ENCODE measurements at places on chromosomes 7 and 10.

- no peak for DNase-seq
Observed at GRCh38 chr7:108313086-108313485, 143.2 kb downstream of the NRCAM start.

GRCh38 chr10:98414932-98415730, at the start of gene PYROXD2:
PYROXD2 (minus strand) TSS chr10:98415182; CDS start chr10:98415135, 47 bp downstream.
- DNase-seq, result peak; percentile 38

DNA sequence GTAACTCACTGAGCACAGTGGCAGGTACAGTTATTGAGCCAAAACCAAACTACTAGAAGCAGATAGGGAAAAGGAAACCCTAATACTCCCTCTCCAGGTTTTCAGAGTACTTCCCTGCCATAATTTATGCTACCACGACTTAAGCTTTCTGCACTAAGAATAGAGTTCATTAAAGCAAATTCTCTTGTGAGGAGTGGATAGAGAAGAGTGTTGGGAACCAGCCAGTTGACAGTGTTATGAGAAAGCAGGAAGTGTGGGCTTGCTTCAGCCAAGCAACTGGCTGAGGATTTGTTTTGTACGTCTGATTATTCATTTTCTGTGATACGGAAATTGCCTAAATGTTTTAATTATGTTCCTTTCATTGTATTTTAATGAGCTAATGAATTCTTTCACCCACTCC, 280.5 kb downstream of the KIF20B start:
- DNase-seq, result no peak

GRCh38 chr7:18553605-18554003, 58.1 kb downstream of the HDAC9 start:
- no peak for DNase-seq

DNA sequence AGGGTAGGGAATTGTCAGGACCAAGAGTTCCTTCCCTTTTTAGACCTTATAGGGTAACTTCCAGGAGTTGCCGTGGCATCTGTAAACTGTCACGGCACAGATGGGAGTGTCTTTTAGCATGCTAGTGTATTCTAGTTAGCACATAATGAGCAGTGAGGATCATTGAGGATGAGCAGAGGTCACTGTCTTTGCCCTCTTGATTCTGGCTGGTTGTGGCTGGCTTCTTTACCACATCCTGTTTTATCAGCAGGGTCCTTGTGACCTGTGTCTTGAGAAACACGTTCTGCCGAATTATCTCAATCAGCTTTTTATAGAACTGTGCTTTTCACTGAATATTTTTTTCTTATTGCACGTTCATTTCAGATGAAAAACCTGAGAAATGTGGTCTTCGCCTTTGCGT, 41.5 kb downstream of the MINPP1 start:
- no peak for DNase-seq
